Kidney glomerular epithelial cell (primary cell): ENCODE measurements at places on chromosomes 3 and 15.

GRCh38 chr3:62987721-62988120, 112.5 kb upstream of the CADPS start:
- DNase-seq = no peak

GRCh38 chr15:101431748-101432147, 57.8 kb downstream of the PCSK6 start:
- DNase-seq = no peak

DNA sequence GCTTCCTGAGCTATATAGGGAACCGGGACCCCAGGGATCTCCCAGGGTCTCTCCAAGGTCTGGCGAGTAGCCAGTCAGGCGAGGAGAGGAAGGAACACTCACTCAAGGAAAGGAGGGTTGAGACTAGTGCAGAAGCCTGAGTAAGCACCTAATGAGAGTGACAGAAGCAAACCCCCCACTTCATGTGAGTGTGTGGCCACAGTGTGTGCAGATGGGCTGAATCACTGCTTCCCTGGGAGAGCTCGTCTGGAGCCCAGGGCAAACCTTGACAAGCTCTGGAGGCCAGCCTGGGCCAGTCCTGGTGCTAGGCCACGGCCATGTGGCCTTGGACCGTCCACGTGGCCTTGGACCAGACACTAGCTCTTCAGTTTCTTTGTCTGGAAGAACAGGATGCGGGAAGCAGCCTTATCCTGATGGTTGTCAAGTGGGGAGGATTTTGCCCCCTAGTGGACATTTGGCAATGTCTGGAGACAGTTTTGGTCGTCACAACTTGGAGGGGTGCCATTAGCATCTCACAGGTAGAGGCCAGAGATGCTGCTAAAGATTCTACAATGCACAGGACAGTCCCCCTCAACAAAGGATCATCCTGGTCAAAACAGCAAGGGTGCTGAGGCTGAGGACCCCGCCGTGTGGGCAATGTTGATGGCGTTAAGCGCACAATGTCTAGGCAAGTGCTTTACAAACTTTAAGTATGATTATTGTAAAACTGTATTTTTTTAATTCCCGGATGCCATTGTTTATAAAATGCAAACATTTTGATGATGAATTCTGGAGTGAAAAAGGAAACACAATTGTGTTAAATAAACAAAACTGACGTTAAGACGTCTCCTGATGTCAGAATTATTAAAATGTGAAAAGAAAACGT, 34.8 kb upstream of the CTSH start:
- peak; percentile 52 for DNase-seq

GRCh38 chr15:52207191-52207590, 16.0 kb upstream of the GNB5 start:
- DNase-seq = no peak

- no peak for DNase-seq
Observed at GRCh38 chr15:100531204-100531603, 2.5 kb upstream of the CERS3 start.

DNA sequence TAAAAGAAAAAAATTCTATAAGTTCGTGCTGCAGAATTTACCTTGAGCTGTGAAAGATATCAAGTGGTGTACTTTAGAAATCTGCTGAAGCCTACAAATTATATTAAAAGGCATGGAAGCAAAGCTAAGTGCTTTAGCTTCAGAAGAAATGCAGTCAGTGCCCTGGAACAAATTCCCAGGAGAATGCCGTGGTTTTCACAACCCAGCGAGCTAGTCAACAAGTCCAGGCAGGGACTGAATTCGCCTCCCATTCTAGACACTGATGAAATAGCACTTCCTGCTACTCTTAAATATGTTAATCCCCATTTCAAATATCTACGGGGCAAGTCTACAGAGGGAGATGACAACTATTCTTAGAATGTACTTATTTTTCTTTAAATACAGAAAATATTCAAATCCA, 326.4 kb upstream of the IGF1R start:
- peak; percentile 51 for DNase-seq

GRCh38 chr3:66441129-66441528, 59.7 kb downstream of the LRIG1 start:
- DNase-seq = peak; percentile 27

DNA sequence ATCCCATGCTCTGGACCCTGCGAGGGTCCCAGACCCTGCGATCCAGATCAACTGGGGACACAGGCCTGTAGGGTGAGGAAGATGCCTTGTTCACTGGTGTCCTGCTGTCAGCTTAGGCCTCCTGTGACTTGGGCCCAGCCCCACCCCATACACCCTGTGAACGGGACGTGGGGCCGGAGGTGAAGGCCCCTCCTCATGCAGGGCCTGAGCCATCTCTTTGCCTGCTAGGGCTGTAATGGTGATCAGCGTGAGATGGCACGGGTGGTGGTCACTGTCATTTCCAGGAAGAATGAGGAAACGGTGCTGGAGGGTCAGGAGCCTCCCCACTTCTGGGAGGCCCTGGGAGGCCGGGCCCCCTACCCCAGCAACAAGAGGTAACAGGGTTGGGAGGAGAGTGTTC, 12.4 kb downstream of the VILL start:
- DNase-seq = no peak
